ENCODE measurements at places on chromosomes 7 and 10. TPM values are rescaled to one million over a fixed set of nuclear protein-coding genes. Genes with fewer than 3 reads are reported as not detected.

The NPVF gene
- not detected for total RNA-seq

The CNPY4 gene
- 34.0 TPM for total RNA-seq

The SPDYE9 gene
- not detected for total RNA-seq

The NODAL gene
- total RNA-seq, result 0.12 TPM

The LRRTM3 gene
- total RNA-seq, result not detected

The CPEB3 gene
- 9.7 TPM for total RNA-seq

The GHRHR gene
- total RNA-seq, result 12.3 TPM

The ZCWPW1 gene
- total RNA-seq, result 4.6 TPM

The SPDYE16 gene
- total RNA-seq, result not detected

The VWDE gene
- 1.7 TPM for total RNA-seq

The SPDYE6 gene
- total RNA-seq, result not detected

The GIMAP8 gene
- total RNA-seq, result 11.4 TPM

The TTYH3 gene
- total RNA-seq, result 81.3 TPM

The AOC1 gene
- total RNA-seq, result 8.4 TPM

The GIMAP1 gene
- 5.1 TPM for total RNA-seq

The LIPK gene
- not detected for total RNA-seq

The TRIP6 gene
- total RNA-seq, result 91.0 TPM

The FAM25G gene
- not detected for total RNA-seq

The ZFYVE27 gene
- total RNA-seq, result 49.8 TPM

The ARPC1B gene
- 123 TPM for total RNA-seq

The CYP26A1 gene
- total RNA-seq, result not detected

The FAM180A gene
- total RNA-seq, result 13.7 TPM

The NPTX2 gene
- total RNA-seq, result 2.7 TPM

The SPDYE2B gene
- total RNA-seq, result not detected

The DDX50 gene
- total RNA-seq, result 30.9 TPM

The VSTM4 gene
- 13.1 TPM for total RNA-seq

The ARHGEF5 gene
- 45.8 TPM for total RNA-seq

The FBXL13 gene
- 2.5 TPM for total RNA-seq

The LRRC4 gene
- 3.8 TPM for total RNA-seq

The DYDC2 gene
- 0.35 TPM for total RNA-seq

Data from mucosa of gallbladder (tissue), 1 donor.